ENCODE measurements at places on chromosomes 4 and X.

DNA sequence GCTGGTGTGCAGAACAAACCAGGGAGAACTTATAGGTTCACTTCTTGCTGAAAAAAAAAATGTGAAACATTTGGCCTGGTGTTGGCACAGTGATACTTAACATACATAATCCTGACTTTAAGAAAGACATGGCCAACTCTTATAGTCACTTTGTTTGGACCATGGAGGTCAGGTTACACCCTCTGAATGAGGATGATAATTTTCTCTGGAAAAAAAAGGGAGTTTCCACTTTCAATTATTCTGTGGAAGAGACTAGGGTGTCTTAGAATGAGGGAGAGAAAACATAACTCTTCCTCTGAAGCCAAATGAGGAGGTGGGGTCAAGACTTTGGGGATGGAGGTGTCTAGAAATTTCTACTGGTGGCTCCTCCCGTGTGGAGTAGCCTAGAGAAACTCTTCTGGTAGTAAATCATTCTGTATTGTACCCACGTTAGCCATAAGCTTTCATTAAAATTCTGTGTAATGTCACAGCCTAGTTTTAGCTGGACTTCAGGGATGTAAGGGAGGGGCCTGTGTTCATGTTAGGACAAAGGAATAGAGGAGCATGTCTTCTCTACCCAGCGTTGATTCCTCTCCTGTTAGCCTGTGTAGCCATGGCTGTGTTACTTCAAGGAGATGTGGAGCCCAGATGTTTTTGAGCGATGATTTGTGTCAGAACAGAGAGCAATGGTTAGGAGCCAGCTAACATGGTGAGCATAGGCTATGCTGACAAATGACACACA lies 328.3 kb downstream of the GPAT3 start:
- DNase-seq: no peak

DNA sequence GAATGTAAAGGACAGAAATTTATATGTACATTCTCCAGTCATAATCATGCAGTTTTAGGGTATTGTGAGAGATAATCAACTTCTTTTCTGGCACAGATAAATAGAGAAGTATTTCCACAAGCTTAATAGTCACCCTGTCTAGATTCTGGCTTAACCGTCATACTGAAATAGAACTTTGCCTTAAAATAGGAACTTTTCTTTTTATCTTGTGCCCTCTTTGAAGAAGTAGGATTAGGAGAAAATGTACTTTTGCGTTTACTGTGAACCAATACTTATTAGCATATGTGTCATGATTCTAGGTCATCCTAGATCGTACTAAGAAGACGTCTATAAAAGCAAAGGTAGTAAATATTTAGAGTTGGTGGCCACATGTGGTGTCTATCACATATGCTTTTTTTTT lies 95.4 kb downstream of the NFKB1 start:
- no peak for DNase-seq

DNA sequence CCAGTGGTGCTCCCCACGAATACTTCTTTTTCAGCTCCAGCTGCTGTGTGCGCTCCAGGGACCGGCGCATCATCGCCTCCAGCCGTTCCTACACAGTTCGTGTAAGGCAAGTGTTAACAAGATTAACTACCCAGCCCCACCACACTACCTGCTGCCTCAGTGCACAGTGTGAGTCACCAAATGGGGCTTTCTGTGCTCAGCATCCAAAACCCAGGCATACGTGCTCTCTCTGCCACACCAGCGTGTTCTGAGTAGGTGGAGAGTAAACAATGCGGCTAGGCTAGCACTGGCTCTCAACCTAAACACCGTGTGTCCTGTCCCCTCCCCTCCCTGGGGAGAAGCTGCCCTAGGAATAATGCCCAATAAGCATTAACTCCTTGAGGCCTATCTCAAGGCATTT lies 60.0 kb downstream of the MAP7D2 start:
- DNase-seq: no peak

DNA sequence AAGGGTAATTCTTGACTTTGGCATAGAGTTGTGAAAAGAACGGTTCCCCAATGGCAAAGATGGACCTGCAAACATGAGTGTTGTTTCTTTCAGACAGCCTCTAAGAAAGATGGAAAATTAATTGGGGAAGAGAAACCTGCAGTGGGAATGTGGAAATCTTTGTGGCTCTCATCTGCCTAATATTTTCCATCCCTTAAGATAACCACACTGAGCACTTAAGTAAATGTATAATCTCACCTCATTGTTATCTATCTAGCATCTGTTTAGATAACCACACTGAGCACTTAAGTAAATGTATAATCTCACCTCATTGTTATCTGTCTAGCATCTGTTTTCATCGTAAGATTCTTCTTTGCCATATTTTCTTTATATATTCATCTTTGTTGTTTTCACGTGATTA lies 149.3 kb downstream of the NWD2 start:
- DNase-seq: no peak

DNA sequence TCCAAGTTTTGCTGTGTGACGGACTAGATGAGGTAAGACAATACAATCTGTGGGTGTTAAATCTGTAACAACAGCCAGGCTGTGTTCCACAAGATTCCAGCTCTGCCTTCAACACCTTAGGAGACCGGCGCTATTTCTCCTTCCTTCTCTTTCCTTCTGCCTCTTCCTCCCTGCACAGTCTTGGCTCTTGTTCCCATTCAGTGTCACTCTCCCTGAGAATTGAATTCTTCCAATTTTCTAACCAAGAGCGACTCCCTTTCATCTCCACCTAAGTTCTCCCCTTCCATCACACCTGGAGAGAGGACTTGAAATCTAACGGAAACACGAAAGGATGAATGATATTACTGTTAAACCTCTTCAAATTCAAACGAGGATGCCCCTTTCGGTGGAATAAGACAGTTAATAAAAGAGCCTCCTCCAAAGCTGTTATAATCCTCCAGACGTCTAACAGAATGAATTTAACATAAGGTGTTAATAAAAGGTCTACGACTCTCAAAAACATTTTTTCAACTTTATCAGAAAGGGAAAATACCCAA lies 2.7 kb downstream of the EPHA5 start:
- DNase-seq: no peak

DNA sequence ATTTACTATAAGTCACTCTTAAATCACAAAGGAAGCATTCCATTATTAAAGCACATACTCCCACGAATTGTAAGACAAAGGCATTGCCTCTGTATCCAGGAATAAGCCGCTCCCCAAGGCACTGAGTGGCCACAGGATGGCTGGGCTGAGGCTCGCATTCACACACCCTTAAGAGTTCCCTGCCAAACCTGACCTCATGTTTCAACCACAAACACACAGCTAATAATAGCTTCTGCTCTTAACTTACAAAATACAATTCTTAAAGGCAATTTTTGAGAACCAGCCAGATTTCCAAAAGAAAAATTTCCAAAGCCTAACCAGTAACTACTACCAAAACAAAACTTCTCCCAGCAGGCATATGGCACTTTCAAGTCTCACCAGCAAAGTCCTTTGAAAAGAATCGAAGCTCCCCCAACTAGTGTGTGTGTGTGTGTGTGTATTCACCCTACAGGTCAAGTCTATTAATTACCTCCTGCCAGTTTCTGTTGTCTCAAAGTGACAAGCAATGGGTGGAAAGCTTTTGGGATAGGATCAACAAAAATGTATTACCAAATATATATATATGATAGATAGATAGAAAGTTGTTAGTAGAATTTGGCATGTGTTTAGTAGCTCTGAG lies 36.0 kb downstream of the ARHGAP6 start:
- no peak for DNase-seq

DNA sequence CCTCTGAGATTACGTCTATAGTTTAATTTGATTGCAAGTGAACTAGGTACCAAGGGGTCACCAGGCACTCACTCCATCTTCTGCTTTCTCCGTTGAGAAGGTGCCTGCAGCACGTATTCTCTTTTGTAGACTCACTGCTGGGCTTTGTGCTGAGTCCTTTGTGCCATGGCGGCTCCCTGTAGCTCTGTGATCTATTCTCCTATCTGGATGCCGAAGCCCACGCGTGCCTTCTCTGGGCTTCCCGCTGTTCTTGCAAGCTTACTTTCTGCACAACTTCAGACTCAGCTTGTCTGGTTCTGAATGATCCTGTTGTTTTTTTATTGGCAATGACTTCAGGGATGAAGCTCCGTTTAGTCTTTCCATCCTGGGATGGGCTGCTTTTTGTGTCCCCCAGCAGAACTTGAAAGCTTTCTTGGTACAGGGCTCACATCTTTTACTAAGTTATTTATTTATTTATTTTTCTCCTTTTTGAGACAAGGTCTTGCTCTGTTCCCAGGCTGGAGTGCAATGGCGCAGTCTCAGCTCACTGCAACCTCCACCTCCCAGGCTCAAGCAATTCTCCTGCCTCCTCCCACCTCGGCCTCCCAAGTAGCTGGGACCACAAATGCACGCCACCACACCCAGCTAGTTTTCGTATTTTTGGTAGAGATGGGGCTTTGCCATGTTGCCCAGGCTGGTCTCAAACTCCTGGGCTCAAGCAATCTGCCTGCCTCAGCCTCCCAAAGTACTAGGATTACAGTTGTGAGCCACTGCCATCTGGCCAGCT lies 100.9 kb upstream of the NKX1-1 start:
- no peak for DNase-seq

GRCh38 chr4:17085416-17085815 lies 187.0 kb upstream of the LDB2 start:
- DNase-seq: no peak

- DNase-seq: no peak
Observed at GRCh38 chr4:5957076-5957475, 61.2 kb downstream of the C4orf50 start.

GRCh38 chr4:16292585-16292984 lies 66.3 kb upstream of the TAPT1 start:
- no peak for DNase-seq

DNA sequence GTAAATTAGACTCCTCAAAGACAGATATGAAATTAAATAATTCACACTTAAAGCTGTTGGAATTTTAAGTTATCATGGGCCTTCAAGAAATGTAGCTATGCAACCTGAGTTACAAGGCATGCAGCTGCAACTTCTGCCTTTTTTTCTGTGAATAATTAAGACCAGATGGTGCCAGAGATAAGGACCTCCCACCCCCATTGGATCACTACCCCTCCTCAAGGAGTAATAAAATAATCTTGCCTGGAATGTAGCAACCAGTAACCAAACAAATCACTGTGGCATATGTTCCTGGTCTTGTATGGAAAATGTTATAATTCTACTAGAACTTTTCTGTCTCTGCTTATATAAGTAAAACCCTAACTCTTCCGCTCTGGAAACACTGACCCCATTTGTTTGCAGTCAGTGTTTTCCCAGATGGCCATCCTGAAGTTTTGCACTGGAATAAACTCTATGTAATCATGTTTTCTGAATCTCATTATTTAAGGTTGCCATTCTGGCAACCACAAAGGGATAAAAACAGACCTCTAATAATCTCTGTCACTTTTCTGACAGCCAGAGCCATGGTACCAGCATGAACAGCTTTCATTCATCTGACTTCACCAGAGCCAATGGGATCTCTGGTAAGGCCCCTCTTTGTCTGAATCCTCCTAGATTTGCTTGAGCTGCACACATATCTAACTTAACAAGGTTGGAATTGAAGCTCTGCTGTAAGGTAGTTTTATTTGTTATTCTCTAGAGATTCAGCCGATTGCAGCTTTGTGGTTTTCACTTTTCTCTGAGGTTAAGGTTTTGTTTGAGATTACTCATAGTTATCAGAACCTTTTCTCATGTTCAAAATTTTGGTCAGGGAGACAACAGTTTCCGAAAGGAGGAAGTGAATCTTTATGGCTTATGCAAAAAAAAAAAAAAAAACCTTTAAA lies 274.6 kb downstream of the NAF1 start:
- DNase-seq: no peak

DNA sequence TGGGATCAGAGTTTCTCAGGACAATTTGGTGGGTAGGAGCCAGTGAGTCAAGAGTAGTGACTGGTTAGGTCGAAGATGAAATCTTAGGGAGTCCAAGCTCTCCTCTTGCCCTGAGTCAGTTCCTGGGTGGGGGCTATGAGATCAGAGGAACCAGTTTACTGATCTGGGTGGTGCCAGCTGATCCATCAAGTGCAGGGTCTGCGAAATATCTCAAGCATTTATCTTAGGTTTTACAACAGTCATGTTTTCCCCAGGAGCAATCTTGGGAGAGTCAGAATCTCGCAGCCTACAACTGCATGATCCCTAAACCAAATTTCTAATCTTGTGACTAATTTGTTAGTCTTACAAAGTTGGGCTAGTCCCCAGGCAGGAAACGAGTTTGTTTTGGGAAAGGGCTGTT lies 1833.2 kb upstream of the PCDH7 start:
- DNase-seq: no peak

DNA sequence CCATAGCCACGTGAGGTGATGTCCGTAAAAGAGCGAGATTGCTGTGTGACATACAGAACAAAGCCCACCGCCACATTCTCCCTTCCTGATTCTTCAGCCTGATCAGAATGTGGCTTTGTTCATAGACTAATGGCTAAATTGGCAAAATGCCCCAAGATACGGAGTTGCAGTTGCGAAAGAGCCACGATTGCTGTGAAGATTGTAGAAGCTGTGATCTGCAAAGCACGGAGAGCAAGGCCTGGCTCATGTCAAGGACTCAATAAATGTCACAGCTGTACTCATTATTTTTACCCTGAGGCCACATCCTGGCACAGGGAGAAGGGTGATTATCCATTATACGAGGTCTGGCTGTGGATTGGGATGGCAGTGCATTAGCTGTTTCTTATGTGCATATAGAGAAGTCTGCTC lies 34.2 kb downstream of the ARSD start:
- DNase-seq: no peak

- no peak for DNase-seq
Observed at GRCh38 chr4:86218746-86219473, 140.9 kb downstream of the MAPK10 start.

DNA sequence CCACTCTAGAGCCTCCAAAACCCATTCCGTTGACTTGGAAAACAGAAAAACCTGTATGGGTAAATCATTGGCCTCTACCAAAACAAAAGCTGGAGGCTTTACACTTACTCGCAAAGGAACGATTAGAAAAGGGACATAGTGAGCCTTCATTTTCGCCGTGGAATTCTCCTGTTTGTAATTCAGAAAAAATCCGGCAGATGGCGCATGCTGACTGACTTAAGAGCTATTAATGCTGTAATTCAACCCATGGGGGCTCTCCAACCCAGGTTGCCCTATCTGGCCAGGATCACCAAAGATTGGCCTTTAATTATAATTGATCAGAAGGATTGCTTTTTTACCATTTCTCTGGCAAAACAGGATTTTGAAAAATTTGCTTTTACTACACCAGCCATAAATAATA lies 60.8 kb downstream of the ZNF732 start:
- no peak for DNase-seq

GRCh38 chr4:153529646-153530045 lies 63.5 kb downstream of the TMEM131L start:
- no peak for DNase-seq

GRCh38 chrX:19174401-19175025 lies 52.2 kb upstream of the ADGRG2 start:
- DNase-seq: no peak

All from NCI-H1417 treated with DMSO at 0.1 percent for 48 hours (cell line).